ENCODE measurements at places on chromosomes 7 and 10.

- no peak for DNase-seq
These were observed 3.2 kb downstream of the VSTM4 start for GRCh38 chr10:49112098-49112497.

DNA sequence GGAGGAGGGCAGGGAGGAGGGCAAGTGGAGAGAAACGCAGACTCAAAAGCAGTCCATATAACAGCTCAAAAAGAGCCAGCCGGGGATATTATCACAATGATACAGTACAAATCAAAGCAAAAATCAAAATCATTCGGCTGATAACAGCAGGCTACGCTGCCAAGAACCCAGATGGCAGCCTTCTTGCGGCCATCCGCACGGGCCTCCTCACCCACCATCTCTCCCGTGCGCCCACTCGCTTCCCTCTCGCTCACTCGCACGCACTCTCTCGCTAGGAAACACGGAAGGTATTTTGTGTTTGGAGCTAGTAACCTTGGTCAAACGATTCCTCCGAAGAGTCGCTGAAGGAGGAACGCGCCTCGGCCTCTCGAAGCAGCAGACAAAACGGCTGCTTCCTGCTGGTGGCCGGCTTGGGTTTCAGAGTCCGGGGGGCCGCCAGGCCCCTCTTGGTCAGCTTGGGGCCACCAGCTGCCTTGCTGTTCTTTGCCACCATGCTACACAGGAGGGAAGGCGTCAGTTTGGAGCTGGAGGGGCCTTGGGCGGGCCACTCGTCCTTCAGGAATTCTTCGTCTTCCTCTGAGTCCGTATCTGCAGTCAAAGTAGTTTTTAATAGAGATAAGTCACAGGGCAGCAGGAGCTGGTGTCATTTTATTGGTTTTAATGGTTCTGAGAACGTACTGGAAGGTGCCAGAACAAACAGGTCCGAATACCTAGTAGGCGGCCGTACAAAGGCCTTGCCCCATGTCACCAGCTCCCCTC lies 68.9 kb downstream of the SLC29A4 start:
- DNase-seq = no peak

DNA sequence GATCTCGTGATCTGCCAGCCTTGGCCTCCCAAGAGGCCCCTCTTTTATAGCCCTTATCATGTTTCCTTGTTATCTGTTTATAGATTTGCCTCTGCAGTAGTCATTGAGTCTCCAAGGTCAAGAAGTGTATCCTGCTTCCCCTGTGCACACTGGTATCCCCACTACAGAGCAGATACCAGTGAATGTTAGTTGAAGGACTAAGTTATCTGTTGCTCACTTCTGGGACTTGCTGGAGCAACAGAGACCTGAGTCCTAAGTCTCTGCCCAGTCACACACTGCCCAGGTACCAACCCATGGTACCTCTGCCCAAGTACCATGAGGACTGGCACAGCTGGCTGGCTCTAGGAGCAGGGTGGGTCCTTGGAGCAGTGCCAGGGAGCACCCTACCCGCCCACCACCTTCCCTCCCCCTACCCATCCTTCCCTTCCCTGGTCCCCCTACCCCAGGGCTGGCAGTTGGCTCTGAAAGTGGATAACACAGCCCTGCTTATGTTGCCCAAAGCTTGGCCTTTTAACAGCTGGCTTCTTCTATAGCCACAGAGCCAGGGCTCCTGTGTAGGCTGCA lies 26.5 kb upstream of the PDCD4 start:
- no peak for DNase-seq

- DNase-seq = no peak
These were observed 201.0 kb downstream of the ZMYND11 start for GRCh38 chr10:336247-336646.

DNA sequence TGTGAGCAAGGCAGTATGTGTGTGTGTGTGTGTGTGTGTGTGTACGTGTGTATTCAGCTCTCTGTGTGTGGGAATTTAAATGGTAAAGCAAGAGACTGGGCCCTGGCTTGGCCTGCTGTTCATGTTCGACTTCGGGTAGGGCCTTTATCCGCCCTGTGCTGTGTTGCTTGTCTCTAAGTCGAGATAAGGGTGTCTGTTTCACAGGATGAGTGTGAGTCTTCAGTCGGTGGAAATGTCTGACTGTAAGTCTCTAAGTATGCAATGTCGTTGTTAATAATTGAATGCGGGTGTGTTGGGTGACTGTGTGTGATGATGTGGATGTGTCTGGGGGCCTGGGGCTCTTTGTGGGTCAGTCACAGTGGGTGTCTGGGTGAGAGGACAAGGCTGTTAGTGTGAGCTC lies 34.8 kb downstream of the HIF1AN start:
- no peak for DNase-seq

DNA sequence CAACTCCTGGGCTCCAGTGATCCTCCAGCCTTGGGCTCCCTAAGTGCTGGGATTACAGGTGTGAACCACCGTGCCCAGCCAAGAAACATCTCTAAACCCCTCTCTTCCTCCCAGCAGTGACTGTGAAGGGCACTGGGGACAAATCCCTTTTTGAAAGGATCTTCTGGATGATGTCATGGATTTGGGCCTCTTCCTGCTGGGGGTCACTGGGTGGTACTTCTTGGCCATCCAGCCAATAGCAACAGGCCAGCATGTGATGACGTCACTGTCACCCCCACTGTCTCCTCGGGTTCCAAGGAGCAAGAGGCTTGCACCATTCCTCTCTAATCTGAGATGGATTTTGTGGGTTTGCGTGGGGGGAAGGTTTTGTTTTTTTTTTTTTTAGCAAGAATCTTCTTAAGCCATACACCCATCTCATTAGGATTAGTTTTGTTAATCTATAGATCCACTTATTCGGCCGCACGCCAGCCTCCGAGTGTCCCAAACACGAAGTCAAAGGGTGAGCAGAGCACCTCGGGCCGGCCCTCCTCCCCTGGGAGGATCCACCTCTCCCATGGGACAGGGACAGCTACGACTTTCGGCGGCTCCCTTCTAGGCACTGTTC lies 29.4 kb upstream of the TNRC18 start:
- no peak for DNase-seq

DNA sequence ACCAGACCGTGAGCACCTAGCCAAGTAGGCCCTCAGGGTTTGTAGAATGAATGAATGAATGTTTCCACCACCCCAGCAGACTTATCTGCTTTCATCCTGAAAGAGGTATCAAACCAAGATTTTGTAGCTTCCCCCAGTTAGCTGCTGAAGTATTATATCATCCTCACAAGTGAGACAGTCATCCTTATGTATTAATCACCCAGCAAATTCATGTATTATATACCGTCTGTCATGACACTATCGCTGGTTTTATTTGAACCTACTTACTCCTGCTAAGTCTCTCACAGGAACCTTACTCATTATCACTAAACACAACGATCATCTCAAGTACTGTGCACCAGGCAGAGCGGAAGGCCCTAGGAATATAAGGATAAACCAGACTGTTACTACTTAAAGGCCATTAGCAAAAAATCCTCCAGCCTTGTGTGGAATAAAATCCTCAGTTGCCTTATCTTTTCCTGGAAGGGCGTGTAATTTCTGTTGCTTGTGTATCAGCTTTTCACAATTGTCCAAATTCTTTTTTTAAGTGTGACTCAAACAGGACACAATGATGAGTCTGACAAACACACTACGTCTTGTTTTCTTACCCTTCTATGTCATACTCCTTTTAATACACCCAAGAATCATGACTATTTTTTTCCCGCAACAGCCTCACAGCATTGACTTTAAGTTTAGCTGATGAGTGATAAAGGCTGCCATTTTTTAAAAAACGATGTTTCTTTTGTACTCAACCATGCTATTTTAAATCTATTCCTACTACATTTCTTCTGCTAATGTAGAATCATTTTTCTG lies 176.1 kb upstream of the KLF14 start:
- no peak for DNase-seq

DNA sequence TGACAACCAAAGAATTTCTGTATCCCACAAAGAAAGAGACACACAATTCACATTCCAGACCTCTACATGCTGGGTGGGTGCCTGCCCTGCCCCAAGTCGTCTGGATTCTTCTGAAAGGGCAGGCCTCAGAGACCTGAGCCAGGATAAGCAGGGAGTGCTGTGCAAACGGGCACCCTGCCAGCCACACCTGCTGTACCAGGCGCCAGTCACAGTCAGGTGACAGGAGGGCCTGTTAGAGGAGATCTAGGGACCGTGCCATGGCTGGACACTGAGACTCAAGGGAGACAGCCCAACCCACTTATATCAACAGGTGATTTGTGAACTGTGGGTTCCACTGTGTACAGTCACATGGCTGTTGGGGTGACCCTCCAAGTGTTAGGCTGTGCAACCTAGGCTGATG lies 103.1 kb upstream of the AFAP1L2 start:
- DNase-seq = no peak

DNA sequence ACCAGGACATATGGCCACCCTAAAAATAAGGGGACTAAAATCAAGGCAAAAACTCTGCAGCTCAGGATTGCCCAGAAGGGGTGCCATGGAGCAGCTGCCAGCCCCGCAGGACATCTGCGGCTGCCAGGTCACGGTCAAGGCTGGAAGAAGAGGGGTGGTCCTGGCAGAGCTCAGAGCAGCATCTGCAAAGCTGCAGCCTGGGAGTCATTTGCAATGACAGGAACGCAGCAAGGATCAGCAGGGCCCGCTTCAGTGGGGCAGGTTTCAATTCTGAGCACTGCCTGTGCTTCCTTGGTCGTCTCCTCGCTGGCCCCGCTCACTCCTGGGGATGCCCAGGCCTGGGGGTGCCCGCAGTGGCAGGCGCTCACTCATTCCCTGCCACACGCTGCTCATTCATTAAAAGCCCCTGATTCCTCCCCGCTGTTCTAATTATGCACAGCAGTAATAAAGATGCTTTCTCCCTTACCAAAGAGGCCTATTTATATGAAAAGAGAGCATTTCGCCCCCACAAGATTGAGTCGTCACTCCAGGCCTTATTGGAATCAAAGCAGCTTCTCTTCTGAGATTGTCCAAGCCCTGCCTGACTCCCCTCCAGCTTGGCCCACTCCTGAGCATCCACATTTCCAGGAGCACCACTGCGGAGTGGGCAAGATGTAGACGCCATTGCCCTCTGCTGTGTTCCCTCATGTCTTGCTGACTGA lies 4.6 kb downstream of the HSPA12A start:
- no peak for DNase-seq

Data from stimulated activated CD8-positive, alpha-beta memory T cell treated with anti-CD3 and anti-CD28 coated beads, Interleukin-12 subunit alpha, Interleukin-12 subunit beta, amount 100 ng/mL, for 4 hours (primary cell).